Natural killer cell treated with Interleukin-12 subunit alpha and Interleukin-12 subunit beta and Interleukin-15 and Interleukin-18, amount 100 ng/mL, for 72 hours (primary cell): ENCODE measurements at places on chromosomes 6 and 20.

DNA sequence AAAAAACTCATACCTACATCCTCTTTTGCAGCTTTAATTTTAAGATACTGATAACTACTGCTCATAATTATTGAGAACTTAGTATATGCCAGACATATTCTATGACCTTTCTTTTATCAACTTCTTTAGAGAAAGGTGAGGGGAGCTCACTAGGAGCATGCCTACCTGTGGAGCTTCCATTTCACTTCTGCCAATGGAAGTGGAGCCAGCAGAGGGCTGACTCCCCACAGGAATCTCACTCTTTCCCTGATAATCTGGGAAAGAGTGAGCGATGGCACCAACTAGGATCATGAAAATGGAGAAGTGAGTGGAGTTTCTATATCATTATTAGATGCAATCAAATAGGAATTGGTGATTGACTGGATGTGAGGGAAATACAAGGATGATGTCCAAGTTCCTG is 484.9 kb downstream of the LMBRD1 start:
- no peak for DNase-seq

GRCh38 chr6:128463942-128464341 is 56.5 kb downstream of the PTPRK start:
- no peak for DNase-seq

DNA sequence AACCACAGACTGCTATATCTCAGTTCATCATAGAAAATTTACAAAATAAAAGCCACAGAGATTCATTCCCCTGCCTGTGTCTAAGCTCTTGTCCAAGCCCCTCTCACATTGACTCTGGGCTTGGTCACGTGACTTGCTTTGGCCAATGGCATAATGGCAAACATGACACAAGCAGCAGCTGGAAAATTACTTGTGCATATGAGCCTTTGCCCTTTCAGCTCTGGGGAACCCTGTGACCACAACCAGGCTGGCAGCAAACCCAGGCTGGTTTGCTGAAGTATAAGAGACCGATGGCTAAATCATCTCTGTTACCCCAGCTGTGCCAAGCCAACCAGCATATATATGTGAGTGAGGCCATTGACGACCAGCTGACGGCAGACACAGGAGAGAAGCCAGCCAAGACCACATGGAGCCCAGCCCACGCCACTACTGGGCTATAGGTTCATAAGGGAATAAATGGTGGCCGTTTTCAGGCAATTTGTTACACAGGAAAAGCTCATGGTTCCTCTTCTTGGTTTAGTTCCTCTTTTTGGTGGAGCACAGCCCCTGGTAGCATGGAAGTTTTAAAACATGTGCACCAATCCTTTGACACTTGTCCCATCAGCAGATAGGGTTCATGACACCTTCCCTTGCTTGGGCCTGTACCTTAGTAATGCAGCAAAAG is 31.8 kb upstream of the RSPO4 start:
- no peak for DNase-seq

DNA sequence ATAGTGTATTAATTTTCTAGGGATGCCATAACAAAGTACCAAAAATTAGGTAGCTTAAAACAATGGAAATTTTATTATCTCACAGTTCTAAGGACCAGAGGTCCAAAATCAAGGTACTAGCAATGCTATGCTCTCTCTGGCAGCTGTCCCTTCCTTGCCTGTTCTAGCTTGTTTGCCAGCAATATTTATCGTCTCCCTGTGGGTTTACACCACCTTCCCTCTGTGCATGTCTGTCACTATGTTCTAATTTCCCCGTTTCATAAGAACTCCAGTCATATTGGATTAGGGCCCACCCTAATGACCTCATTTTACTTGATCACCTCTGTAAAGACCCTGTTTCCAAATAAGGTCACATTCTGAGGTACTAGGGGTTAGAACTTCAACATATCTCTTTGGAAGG is 217.2 kb downstream of the IBTK start:
- DNase-seq, result no peak

- no peak for DNase-seq
Observed at GRCh38 chr6:37078814-37079213, 73.4 kb downstream of the FGD2 start.

GRCh38 chr6:138722425-138723371 is 50.9 kb upstream of the CCDC28A start:
- no peak for DNase-seq

DNA sequence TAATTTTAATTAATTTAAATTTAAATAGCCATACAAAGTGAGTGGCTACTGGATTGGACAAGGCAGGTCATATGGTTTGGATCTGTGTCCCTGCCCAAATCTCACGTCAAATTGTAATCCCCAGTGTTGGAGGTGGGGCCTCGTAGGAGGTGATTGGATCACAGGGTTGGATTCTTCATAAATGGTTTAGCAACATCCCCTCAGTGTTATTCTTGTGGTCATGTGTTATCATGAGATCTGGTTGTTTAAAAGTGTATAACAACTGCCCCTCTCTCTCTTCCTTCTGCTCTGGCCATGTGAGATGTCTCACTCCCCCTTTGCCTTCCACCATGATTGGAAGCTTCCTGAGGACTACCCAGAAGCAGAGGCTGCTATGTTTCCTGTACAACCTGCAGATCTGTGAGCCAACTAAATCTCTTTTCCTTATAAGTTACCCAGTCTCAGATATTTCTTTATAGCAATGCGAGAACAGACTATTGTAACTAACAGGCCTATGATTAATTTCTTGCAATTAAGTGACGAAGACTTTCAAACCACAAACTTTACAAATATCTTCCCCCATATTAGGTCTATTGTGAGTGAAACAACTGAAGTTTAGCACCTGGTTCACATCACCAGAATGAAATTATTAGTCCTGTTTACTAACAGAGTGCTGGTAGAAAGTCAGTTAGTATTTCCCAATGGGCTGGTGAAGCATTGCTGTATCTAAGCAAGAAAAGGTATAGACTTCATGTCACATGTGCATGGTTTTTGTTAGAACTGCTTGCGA is 60.0 kb upstream of the TNFAIP3 start:
- no peak for DNase-seq
